AML-193 (cell line): ENCODE measurements at places on chromosomes 5 and 9.

GRCh38 chr5:24616566-24616965, 28.2 kb downstream of the CDH10 start:
- DNase-seq, result no peak

- no peak for DNase-seq
These were observed 46.1 kb downstream of the SLC25A46 start for GRCh38 chr5:110784901-110785300.

DNA sequence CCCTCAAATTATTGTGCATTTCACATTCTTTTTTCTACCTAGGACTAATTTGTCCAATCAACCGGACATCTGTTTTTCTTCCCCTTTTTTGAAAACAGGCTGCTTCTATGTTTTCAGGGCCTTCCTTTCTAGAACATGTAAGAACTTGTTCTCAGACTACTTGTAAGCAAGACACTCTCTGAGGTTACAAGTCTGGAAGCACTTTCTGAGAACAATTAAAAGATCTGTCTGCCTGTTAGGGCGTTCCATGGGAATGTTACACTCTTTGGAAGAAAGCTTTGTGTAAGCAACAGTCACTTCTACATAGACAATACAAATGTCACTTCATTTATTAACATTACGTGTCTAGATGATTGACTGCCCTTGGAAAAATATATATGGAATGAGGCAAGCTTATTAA, 50.9 kb upstream of the HSPB3 start:
- DNase-seq, result no peak

DNA sequence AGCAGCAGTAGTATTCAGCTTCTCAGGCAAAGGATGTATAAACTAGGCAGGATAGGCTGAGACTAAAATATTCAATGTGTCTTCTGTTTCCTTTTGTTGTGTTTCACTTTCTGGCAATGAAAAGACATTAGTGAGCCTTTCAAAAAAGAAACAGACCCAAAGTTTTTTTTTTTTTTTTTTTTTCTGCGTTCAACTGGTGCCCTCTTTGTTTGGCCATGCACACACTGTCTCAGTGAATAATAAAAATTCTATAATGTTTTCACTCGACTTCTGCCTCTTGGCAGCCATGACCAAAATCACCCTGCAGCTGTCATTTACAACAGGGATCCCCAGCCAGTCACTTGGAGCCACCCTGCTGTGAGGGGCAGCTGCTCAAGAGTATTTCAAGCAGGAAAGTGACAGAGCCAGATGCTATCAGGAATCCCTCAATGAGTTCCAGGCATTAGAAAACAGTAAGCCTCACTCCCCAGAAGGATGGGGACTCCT, 44.0 kb upstream of the MAN2A1 start:
- no peak for DNase-seq

DNA sequence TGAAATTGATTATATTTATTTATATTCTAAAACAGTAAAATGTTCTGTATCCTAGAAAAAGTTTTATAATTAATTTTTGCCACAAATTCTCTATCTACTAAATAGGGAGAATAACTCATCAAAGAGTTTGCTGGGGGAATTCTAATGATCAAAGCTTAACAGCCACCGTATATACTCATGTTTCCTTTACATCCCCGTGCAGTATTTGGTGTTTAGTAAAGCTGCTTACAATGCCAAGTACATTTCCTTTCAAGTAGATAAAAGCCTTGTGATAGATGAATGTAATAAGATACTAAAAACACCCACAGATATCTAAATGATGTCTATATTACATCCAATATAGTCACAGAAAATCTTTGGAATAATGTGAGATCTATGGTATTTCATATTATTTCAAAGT, 312.2 kb downstream of the HCN1 start:
- no peak for DNase-seq

- peak; percentile 84 for DNase-seq
These were observed 11.7 kb upstream of the DOLPP1 start for GRCh38 chr9:129068990-129069861.

DNA sequence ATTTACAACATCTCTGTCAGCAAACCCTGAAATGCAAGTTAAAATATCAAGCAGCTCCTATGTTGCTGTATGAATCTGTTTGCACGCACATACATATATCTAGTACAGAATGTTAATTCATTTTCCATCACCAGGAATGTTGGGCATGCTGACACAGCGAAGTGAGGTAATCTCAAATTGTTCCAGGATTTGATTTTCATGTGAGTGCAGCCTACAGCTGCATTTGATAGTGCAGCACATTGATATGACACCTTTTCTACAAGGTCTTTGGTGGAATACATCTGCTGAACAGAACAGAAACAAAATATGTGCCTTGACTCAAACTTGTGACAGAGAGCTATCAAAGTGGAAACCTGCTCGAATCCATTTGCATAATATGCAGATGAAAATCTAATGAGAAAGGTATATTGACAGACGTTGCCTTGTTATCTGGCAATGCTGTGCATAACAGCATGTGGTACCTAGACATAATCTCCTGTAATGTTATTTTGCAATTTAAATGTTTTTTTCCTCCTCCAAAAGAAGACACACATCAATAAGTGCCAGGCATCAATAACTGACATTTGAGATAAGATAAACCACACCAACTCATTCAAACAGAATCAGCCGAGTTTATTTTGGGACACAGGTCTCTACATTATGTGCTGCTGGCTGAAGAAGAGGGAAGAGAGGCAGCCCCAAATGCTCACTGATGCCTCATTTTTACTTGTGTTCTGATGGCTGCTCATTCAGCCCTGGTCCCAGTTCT, 512.2 kb downstream of the ZNF608 start:
- no peak for DNase-seq

DNA sequence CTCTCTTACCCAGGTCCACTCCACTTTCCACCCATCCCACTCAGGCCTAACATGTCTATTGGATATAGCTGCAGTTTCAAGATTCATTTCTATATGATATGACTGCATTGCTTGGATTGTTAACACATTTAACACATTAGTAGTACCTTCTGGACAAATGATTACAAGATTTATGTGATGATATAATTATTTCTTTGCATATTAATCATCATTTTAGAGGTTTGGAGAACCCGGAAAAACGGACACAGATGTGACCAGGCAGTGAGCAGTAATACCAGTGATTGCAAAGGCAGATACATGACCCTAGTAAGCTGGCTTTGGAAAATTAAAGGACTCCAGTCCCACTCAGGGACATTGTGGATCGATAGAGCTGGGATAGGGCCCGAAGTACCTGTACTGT, 103.8 kb downstream of the PRR16 start:
- DNase-seq, result no peak

DNA sequence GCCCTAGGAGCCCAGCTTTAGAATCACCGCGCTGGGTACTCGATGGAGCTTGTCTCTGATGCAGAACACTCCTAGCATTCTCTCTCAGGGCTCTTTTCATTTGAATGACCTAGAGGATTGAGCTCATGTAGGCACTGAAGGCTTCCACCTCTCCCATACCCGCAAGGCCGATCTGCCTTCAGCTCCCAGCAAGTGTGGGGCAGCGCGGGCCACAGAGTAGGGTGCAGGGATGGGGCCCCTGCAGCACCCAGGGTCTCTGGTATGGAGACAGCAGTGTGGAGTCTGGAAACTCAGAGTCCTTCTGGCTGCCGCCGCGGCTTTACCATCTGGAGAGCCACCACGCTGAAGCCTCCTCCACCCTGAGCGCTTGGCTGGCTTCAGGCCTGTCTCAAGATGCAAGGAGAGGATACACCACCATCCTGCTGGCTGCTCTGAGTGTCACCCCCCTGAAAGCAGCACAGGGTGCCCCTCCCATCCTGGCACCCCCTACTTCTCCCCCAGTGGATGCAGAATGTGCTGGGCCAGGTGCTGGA, 12.9 kb downstream of the STKLD1 start:
- no peak for DNase-seq

DNA sequence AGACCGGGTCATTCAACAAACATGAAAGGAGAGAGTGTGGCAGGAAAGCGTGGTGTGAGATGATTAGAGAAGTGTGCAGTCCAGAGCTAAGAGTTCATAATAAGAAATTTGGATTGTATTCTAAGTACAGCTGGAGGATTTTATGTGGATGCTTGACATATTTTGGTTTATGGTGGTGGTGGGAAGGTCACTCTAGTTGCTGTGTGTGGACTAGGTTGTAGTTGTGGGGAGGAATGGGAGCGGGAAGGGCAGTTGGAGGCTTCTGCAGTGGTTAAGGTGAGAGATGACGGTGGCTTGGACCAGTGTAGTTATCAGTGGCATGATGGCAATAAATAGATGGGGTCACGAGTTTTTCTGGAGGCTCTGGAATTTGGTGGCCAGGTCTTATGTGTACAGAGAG, 45.7 kb upstream of the GPR151 start:
- no peak for DNase-seq

GRCh38 chr9:6598249-6598725, 47.2 kb downstream of the GLDC start:
- no peak for DNase-seq

DNA sequence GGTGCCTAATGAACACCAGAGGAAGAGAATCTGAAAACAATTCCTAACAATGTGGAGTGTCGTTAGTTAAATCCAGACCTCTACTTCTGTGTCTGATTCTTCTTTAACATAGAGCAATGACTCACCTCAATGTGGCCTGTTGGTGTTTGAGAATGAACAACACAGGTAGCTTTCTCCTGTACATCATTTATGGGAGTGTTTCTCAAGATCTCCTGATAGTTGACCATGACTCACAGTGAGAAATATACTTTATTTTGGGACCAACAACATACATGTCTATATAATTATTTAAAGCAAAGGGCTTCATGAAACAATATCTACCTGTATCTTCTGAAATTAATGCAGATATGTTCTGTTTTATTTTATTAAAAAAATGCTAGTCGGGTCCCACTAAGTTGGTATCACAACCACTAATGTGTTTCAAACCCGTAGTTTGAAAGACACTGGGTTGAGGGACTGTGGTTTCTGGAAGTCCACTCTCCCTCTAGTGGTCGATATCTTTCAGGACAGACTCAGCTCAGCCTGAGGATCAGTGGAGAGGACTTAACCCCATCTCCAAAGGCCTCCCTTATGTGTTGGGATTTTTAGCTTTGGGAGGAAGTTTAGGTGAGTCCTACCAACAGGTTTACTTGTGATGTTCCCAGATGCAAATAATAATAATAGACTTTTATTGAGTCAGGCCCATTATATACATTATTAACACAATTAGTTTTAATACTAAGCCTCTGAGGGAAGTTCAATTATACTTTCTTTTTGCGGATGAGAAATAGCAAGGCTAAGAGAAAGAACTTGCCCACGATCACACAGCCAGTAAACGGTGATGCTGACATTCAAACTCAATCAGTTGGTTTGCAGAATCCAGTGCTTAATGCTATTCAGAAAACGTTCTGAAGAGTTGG, 70.0 kb upstream of the KLF9 start:
- peak; percentile 55 for DNase-seq

DNA sequence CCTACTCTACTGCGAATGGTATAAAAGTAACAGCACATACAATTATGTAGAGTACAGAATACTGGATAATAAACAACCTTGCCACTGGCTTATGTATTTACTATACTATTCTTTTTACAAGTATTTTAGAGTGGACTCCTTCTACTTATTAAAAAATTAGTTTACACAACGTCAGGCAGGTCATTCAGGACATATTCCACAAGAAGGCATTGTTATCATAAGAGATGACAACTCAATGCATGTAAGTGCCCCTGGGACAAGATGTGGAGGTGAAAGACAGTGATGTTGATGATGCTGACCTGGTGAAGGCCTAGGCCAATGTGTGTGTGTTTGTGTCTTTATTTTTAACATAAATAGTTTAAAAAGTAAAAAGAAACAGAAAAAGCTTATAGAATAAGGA, 421.7 kb downstream of the CDH12 start:
- DNase-seq, result no peak

DNA sequence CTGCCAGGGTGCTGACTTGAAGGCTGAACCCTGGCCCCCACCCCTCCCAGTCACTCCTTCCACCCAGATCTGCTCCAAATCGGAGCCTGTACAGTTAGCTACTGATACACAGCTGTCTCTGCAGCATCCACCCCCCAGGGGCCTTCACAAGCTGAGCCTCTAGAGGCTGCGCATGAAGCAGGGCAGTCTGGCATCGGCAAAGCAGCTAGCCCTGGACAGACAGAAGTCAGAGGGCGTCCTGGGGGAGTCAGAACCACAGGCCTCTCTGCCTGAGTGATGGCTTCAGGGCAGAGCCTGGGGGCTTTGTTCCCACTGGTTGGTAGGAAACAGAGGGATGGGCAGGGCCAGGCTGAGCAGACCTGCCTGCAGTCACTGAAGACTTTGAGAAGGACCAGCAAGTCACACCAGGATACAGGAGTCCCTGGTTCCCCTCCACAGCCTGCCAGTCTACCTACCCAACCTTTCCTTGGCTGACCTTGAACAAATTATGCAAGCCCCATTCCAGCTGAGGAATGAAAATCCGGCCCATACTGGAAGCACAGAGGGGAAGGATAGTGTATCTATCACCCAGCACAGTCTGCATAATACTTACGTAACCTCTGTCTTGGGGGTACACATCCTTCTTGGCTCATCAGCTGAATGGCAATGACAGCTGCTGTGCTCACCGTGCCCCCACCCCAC, 8.8 kb downstream of the VDAC1 start:
- DNase-seq, result no peak

DNA sequence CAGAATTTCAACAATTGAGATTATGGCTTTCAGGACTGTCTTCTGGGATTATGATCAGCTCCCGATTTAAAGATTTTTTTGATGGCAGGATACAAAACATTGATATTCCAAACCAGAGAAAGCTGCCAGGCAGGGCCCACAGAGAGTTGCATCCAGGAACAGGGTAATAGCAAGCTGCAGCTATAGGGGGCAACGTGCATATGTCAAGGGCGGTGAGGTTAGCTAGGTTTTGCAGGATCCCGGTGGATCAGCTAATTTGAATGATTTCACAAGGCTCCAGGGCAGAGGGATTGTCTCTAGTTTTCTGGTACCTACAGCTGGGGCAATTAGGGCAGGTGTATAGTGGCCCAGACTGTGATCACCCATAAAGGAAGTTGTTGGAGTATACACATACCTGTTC, 339.4 kb downstream of the CHSY3 start:
- DNase-seq, result no peak

DNA sequence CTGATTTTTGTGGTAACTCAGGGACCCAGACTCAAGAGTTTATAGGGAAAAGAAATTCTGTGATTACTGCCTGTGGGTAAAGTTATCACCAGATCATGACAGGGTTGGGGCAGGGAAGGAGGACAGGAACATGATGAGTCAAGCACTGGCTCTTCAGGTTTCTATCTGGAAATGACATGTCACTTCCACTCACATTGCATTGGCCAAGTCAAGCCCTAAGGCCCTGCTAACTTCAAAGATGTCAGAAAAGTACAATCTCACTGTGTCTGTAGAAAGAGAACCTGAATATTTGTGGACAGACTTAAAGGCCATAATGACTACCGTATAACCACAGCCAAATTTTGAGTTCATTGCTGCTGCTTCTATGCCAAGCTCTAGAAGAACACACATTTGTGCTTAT, 187.7 kb downstream of the TLE4 start:
- no peak for DNase-seq

DNA sequence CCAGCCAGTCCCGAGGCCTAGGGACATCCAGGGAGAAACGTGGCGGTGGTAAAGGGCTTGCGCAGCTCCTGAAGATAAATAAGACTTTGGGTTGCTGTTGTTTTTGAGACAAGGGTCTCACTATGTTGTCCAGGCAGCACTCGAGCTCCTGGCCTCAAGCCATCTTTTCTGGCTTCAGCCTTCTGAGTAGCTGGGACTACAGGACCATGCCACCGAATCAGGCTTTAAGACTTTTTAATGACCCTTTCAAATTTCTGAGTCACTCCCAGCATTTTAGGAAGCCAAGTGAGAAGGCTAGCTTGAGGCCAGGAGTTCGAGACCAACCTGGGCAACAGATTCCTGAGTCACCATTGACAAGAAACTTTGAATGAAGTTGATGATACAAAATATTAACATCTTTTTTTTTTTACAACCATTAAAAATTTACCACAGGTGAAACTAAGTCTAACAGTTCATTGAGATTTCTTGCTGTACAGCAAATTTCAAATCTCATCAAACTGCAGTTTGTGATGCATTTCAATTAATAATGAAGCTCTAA, 817 bp upstream of the GNE start:
- no peak for DNase-seq
